PC-9 (cell line): ENCODE measurements at places on chromosomes 1 and 21.

DNA sequence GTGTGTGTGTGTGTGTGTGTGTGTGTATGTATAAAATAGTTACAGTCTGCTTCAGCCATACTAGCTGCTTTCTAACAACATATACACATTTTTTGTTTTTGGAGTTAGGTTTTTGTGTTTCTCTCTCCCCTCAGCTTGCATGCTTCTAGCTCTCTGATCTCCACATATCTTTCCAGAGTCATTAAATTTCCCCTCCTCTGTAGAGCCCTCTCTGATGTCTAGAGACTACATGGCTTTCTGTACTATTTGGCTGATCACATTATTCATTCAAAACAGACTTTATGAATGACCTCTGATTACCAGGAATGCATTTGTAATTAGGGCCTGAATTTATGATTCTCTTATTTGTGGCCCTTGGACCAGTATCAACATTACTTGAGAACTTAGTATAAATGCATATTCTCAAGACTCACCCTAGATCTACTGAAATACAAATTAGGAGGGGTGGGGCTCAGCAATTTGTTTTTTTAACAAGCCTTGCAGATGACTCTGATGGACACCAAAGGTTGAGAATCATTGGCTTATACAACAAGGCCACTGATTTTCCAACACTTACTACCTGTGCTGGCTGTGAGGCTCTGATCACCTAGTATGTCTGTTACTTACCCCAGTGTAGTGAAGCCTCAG, 104.5 kb downstream of the PTBP2 start:
- no peak overlapping the region for H3K4me3 ChIP-seq
- H3K27me3 ChIP-seq = no peaks in the 10 kb centered on the region
- no peak overlapping the region for H3K27ac ChIP-seq
- no peak for DNase-seq
- no peaks in the 10 kb centered on the region for H3K36me3 ChIP-seq
- H3K4me1 ChIP-seq = no peaks in the 10 kb centered on the region

DNA sequence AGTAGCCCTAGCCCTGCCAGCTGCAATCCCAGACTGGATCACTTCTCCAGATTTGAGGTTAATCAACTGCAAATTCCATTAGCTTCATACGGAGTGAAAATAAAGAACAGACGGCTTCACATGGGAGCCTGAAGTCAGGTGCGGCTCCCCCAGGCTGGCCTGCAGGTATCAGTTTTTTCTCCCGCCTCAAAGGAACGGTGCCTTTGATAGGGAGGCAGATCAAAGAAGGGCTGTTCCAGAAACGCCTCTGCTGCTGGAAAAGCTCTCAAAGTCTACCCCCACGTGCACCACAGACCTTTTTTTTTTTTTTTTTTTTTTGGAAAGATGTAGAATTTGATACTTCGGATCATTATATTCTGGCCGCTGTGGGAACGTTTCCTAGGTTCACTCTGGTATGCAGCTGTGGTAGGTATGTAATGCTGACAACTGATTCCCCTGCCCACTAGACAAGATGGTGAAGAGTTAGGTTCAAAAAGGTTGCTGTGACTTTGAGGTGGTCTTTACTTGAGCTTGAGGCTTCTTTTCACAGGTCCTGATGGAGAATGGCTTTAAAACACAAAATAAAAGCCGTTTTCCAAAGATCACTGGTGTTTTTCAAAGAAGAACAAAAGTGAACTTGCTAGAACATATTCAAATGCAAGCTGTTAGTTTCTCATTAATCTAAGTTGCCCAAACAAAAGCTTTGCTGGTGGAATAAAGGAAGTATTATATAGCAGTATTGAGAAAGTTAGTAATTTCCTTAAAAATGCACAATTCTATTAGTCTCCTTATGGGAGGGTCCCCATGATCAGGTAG, 189.0 kb upstream of the NFIA start:
- no peak overlapping the region for H3K27ac ChIP-seq
- H3K4me3 ChIP-seq = no peak overlapping the region
- H3K27me3 ChIP-seq = no peaks in the 10 kb centered on the region
- no peak for DNase-seq
- no peaks in the 10 kb centered on the region for H3K36me3 ChIP-seq

DNA sequence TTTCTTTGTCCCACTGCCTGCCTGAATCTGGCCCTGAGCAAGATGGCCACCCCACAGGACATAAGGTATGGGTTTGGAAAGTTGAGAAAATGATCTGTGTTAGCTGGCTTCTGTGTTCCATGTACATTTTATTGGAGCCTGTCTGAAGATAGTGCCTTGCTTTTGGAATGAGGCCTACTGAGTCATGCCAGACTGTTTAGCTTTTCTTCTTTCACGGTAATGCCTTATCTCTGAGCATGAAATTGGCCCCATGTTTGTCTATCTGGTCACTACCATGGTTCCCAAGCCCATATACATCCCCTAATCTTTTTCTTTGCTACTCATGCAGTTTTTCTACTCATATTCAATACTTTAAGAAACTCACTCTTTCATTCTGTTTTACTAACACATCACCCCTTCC, 85.1 kb upstream of the LMO4 start:
- H3K4me1 ChIP-seq = peaks cover 16% of the 10 kb centered on the region
- H3K27ac ChIP-seq = no peak overlapping the region
- no peak for DNase-seq

DNA sequence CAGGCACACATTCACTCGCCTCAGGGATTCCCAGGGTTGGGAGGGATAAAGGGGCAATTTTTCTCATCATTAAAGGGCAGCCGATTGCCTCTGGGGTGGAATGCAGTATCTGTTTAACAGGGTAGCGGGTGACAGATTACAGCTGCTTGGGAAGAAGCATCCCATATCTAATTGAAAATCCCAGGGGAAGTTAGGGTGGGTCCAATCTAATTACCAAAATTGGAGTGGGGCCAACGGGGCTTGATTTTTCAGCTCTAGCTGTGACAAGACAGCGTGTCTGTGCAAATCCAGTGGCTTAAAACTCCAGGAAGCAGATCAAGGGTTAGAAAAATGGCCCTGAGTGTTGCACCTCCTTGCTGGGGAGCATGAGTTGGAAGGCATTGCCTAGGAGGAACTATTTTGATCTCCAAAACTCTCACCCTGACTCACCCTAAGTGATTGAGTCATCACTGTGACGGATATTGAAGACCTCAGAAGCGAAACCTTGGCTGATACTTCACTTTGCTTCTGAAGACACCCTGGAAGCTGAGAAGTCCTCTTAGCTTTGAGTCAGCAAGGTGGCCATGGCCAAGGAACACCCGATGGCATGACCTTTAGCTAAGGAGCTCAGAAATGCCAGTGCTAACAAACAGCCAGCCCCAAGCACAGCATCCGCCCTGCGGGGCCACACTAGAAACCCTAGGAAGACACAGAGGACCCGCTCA, 46.0 kb downstream of the GRHL3 start:
- DNase-seq = peak; percentile 97
- H3K4me1 ChIP-seq = peaks cover 33% of the 10 kb centered on the region
- no peaks in the 10 kb centered on the region for H3K36me3 ChIP-seq

GRCh38 chr21:41369920-41370839, 8.4 kb downstream of the MX2 start:
- H3K4me3 ChIP-seq = no peak overlapping the region
- no peak for DNase-seq
- no peaks in the 10 kb centered on the region for H3K27me3 ChIP-seq
